Glutamatergic neuron (in vitro differentiated cells): ENCODE measurements at places on chromosomes 2 and 18.

DNA sequence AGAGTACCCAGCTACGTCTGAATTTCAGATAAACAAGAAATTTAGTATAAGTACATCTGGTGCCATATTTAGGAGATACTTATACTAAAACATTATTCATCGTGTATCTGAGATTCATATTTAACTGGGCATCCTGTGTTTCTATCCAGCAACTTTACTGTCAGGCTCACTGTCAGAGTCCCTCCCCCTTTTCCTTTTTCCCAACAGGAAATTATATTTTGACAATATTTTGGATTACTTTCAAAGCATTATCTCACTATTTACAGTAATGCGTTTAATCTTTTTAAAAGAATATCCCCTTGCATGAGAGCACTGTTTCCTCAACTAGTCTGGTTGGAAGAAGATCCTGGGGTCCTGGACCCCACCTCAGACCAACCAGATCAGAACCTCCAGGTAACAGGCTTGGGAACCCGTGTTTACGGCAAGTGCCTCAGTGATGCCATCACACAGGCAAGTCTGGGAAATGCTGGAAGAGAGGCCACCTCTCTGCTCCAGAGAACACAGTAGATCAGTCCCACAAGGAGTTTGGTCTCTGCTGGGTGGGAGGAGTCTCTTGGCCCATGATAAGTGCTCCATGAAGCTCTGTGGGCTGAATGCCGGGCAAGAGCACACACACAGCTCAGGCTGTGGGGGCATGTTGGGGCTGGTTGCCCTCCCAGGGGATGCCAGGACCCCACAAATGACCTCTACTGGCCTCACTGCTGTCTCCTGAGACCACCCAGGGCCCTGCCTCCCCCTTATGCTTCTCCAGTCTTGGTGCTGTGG is 84.2 kb upstream of the UXS1 start:
- H3K27ac ChIP-seq = no peak overlapping the region
- H3K27me3 ChIP-seq = no peaks in the 10 kb centered on the region
- no peaks in the 10 kb centered on the region for H3K36me3 ChIP-seq
- DNase-seq = no peak
- no peak overlapping the region for H3K4me3 ChIP-seq

GRCh38 chr2:55093381-55093780 is 43.1 kb upstream of the RTN4 start:
- DNase-seq = no peak
- H3K4me1 ChIP-seq = peaks cover 5% of the 10 kb centered on the region
- peaks cover 5% of the 10 kb centered on the region for H3K27me3 ChIP-seq
- H3K27ac ChIP-seq = no peak overlapping the region
- H3K4me3 ChIP-seq = no peak overlapping the region
- H3K36me3 ChIP-seq = no peaks in the 10 kb centered on the region

GRCh38 chr2:1484131-1484884 is 71.0 kb downstream of the TPO start:
- H3K27ac ChIP-seq = no peak overlapping the region
- no peaks in the 10 kb centered on the region for H3K36me3 ChIP-seq
- peaks cover 6% of the 10 kb centered on the region for H3K4me1 ChIP-seq
- peaks cover 4% of the 10 kb centered on the region for H3K27me3 ChIP-seq
- H3K4me3 ChIP-seq = no peak overlapping the region
- no peak for DNase-seq

DNA sequence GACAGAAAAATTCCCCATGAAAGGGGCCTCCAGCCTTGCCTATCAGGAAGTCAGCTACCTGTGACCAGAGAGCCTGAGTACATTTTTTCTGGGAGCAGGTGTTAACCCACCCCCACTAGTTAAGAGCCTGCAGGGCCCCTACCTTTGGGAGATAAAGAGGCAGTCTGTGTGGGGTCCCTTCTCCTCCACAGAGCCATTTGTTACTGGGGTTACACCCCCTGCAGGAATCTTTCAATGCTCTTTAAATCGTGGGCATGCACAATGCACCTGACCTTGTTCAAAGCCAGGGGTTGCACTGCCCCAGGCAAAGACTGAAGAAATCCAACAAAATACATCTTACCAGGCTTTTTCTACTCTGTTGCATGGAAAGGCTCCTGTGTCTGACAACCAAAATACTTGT is 15.7 kb upstream of the LYPD6 start:
- H3K27ac ChIP-seq = no peak overlapping the region
- H3K27me3 ChIP-seq = no peaks in the 10 kb centered on the region
- no peak overlapping the region for H3K4me3 ChIP-seq
- H3K36me3 ChIP-seq = peaks cover 3% of the 10 kb centered on the region

- no peaks in the 10 kb centered on the region for H3K27me3 ChIP-seq
- DNase-seq = no peak
- no peaks in the 10 kb centered on the region for H3K4me1 ChIP-seq
Measured at GRCh38 chr2:131753640-131754561, 226.2 kb downstream of the CCDC74A start.

GRCh38 chr18:79624356-79625170 is 55.0 kb upstream of the CTDP1 start:
- no peak overlapping the region for H3K4me3 ChIP-seq
- peaks cover 4% of the 10 kb centered on the region for H3K4me1 ChIP-seq
- no peak for DNase-seq

DNA sequence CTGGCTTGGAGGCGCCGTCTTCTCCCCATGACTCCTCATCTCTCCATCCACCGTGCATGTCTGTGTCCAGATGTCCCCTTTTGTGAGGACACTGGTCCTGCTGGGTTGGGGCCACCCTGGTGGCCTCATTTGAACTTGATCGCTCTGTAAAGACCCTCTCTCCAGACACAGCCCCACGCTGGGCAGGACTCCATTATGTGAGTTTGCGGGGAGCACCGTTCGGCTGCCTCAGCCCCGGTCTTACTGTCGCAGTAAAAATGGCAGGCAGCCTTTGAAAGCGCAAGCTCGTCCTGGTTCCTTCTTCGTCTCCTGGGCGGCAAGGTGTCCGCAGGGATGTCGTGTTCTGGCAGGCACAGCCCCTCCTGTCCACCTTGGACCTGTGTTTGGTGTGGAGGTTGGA is 17.7 kb downstream of the NFATC1 start:
- peaks cover 10% of the 10 kb centered on the region for H3K4me1 ChIP-seq
- H3K27ac ChIP-seq = no peak overlapping the region
- peak; percentile 13 for DNase-seq
- peaks cover 12% of the 10 kb centered on the region for H3K36me3 ChIP-seq
